ENCODE measurements at places on chromosomes 4 and X. TPM values are rescaled to one million over a fixed set of nuclear protein-coding genes. Genes with fewer than 3 reads are reported as not detected.

The FRG2 gene
- not detected for total RNA-seq

The KLHL13 gene
- 2.0 TPM for total RNA-seq

The NAP1L3 gene
- 2.4 TPM for total RNA-seq

The SLC6A14 gene
- total RNA-seq: not detected

The SOWAHB gene
- not detected for total RNA-seq

The IL15 gene
- 0.37 TPM for total RNA-seq

The MAGIX gene
- 0.49 TPM for total RNA-seq

The RNF175 gene
- total RNA-seq: 0.57 TPM

The SSR4 gene
- total RNA-seq: 124 TPM

The PDE6B gene
- total RNA-seq: 16.2 TPM

The PAGE1 gene
- total RNA-seq: not detected
